ENCODE measurements at places on chromosomes 6 and 20.
A peak's percentile ranks its signal among the peaks of the same experiment; 100 is the strongest.

- peak; percentile 44 for DNase-seq
Observed at GRCh38 chr6:119129148-119129967, 50.9 kb upstream of the FAM184A start.

GRCh38 chr20:38629979-38630378 is 28.4 kb downstream of the ARHGAP40 start:
- DNase-seq, result no peak

DNA sequence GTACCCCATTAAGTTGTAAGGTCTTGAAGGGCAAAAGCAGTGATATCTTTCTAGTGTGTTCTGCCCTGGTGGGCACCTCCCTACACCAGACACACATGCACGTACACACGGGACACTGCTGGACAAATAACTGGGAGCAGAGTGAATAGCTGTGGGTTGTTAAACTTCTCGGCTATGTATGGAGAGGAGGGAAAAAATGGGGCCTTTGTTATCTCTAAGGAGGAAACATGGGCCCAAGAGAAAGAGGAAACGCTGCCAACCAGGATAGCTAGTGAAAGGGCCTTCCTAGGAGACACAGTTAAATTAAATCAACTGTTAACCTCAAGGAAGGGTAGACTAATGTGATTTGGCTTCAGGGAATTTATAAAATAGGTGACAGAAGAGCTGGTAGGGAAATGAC is 169.7 kb downstream of the MYLK4 start:
- no peak for DNase-seq

DNA sequence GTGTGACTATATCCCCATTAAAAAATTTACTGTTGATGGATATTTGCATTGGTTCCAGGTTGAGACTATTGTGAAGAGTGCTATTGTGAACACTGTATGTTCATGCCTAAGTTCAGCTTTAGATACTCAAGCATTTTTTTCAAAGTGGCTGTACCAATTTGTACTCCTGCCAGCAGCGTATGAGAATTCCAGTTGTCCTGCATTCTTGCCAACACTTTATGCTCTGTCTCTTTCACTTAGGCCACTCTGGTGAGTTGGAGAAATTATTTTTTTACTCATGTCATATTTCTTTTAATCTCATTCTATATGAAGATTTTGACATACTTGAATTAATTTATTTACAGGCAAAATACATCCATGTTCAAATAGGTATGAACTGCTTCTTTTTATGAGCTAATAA is 76.2 kb downstream of the JAG1 start:
- DNase-seq, result no peak

- no peak for DNase-seq
Observed at GRCh38 chr20:41148942-41149341, 11.6 kb downstream of the PLCG1 start.

- DNase-seq, result no peak
Observed at GRCh38 chr6:79440598-79440997, 96.6 kb downstream of the LCA5 start.

- DNase-seq, result no peak
Observed at GRCh38 chr6:27617700-27618689, 145.1 kb upstream of the ZNF184 start.

DNA sequence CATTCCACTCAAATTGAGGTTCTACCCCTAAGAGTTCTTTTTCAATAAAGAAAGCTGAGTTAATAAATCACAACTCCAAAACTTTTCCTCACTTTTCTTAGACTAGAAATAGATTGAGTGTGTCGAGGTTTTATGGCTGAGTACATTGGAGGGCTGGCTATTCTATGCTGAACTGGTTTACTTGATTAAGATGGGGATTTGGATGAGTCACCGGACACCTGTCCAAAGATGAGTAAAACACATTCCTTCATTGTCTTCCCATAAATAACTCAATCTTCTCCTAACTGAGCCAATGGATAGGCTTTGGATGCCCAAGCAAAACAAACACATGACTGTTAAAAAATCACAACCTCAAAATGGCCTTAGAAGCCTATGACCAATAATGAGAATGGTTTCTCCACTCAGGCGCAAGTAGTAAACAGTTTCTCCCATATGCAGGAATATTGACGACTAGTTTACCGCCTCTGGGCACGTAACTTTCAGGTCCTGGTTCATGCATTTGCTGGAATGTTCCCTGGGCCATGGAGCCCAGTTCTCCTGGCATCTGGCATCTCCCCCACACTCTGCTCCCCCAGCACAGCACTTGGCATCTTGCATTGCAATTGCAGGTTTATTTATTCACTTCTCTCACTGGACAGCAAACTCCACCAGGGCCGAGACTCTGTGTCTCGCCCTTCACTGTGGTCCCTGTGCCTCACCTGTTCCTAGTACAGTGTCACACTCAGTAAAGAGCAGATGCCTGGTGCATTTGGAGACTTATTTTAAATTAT is 43.9 kb downstream of the BCAS1 start:
- DNase-seq, result no peak

- DNase-seq, result no peak
Observed at GRCh38 chr6:106247733-106248132, 77.8 kb downstream of the ATG5 start.

GRCh38 chr6:161215193-161215592 is 58.7 kb downstream of the AGPAT4 start:
- DNase-seq, result peak; percentile 99

GRCh38 chr6:154161689-154162088 is 122.6 kb downstream of the OPRM1 start:
- DNase-seq, result no peak

DNA sequence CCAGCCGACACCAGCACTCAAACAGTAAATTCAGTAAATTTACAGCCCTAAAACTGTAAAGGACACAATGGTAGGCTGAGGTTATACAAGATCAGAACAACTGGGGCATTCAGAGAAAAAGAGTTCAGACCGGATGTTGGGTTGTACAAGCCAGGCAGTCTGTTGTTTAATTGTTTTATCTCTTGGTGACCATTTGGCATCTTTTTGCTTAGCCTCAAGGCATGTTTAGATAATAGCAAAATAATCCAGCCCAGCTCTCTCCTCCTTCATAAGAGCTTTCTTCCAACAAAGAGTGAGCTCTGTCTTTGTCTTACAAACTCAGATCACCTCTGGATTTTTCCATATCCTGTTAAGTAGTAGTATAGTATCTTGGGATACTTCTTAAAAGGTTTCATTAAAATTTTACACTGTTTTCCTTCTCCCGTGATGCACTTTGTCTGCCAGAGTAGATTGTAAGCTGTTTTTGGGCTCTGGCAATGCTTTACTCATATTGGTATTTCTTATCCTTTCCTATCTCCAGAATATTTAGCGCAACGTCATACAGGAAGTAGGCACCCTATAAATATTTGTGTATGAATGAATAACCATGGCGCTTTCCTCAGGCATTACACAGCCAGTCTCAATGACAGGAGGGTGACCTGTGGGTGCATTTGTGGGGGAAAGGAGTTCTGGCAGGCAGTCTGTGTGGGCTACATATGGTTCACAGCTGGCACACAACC is 35.6 kb upstream of the TRAM2 start:
- DNase-seq, result no peak

- DNase-seq, result no peak
Observed at GRCh38 chr6:52534966-52535390, 41.9 kb downstream of the TRAM2 start.

DNA sequence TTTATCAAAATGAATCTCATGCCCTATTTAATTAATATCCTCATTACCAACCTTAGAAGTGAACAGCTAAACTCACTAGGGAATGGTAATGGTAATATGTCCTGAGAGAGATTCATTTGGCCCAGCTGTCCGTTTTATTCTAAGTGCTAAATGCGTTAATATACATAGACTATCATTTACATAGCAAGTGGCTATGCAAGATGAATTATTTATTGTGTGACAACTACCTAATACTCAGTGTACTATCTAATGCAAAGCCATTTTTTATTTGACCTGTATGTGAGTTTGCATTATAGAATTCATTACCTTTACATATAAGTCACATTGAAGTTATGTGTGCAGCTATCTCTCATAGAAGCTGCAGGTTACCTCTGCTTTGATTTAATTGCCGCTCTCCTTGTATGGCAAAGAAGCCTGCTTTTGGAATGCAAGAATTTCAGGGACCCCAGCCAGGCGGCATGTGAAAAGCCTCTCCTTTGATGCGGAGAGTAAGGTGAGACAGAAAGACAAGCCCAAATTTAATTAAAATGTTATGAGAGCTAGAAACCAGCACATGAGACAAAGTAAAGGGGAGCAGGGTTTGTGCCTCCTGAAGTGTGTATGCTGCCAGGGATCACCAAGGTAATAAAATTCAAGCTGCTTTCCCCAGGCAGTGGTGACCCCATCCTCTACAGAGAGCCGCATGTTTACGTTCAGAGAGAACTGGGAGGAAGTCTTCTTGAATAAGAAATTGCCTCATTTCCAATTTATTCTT is 693.0 kb upstream of the MAP3K7 start:
- DNase-seq, result no peak

DNA sequence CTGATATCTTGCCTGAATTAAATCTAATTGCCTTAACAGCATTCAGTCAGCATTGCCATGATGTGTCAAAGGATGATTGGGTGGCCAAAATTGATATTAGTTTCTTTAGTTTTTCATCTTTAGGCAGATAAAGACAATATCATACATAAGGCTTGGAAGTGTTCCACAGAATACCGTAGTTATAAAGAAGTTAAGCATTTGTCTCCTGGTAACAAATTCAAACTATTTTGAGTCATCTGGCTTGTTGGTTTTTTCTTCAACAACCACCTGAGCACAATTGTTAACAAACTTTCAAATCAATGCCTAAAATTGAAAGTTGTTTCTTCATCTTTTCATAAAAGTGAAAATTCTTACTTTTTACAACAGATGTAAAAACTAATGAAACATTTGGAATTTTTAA is 47.5 kb upstream of the ADGRF5 start:
- DNase-seq, result no peak

DNA sequence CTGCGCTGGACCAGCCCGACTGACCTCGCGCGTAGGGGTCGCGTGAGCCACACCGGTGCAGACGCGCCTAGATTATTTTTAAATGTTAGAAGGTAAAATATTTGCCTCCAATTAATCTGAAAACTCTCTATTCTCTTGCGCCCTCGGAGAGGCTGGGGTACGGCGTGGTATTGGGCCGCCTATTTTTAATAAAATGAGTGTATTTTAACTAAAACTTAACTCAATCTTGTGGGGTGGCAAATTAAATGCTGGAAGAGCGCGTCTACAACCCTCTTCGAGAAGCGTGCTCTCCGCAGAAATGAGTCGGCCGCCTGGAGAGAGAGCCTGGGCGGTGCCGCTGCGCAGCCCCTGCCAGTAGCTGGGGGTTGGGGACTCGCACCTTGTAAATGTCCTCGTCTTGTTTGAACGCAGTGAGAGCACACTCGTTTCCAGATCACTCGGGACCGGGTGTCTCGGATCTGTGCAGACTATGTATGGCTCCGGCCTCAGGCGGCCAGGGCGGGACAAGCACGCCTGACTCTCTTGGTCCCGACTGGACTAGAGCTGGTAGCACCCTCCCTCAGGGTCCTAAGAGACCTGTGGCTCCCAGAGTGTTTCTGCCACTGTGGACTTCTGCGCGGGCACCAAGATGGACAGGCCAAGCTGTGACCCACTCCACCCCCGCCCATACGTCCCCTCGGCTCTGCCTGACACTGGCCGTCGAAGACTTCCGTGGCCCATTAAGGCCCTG is 2.0 kb upstream of the MAFB start:
- no peak for DNase-seq

DNA sequence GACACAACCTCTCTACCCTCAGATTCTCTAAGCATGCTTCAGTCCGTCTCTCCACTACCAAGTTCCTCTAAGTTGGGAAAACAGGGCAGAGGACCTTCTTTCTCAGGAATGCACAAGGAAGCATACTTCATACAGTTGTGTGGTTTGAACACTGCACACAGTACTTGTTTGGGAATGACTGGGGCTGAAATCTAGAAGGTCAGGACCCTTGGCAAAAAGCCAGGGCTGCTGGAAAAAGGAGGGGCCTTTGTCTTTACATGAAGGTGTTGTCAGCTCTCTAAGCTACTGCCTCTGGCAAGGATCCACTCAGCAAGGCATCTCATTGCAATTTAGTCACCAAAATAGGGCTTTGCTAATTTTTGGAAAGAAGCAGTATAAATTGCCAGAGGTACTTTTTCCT is 20.7 kb upstream of the HEY2 start:
- no peak for DNase-seq

GRCh38 chr6:73497915-73498314 is 22.9 kb downstream of the EEF1A1 start:
- no peak for DNase-seq

- DNase-seq, result peak; percentile 34
Observed at GRCh38 chr6:31690231-31691077, 9.6 kb upstream of the LY6G5C start.

DNA sequence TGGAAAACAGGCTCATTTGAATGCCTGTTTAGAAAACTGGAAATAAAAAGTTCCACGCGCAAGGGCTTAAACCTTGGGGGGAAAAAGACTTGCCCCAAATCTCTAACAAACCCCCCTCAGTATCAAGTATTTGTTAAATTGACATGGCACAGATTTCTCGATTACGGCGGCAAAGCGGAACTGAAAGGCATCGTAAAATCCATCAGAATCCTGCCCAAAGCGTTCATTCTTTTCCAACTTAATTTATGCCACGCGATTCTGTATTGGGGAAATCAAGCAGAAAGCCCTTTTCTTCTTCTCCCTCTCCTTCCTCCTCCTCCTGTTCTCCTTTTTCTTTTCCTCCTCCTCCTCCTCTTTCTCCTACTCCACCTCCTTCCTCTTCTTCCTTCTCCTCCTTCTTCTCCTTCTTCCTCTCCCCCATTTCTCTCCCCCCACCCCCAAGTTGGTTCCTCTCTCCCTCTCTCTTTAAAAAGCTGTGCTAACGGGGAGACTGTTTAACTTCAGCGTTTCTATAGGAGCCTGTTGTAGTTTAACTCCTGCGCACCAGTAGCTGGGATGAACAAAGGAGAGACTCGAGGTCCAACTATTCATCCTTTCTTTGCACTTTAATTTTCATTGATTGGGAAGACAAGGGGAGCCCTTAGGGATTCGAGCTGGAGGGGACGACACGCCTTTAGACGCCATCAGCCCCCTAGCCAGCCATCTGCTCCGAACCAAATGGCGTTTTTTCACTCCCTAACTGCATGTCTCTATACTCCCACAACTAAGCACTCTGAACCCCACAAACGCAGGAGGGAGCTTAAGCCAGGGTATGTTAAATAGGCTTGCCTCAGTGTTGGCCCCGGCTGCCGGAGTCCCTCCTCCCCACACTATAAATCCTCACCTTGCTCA is 2.7 kb upstream of the DLL1 start:
- no peak for DNase-seq

- DNase-seq, result no peak
Observed at GRCh38 chr6:16333580-16333979, 95.2 kb downstream of the GMPR start.

GRCh38 chr20:57749131-57749690 is 39.4 kb upstream of the PMEPA1 start:
- DNase-seq, result no peak

Measured in retinal pigment epithelial cell (primary cell).